SJCRH30 (cell line): ENCODE measurements at places on chromosomes 6 and 20.

DNA sequence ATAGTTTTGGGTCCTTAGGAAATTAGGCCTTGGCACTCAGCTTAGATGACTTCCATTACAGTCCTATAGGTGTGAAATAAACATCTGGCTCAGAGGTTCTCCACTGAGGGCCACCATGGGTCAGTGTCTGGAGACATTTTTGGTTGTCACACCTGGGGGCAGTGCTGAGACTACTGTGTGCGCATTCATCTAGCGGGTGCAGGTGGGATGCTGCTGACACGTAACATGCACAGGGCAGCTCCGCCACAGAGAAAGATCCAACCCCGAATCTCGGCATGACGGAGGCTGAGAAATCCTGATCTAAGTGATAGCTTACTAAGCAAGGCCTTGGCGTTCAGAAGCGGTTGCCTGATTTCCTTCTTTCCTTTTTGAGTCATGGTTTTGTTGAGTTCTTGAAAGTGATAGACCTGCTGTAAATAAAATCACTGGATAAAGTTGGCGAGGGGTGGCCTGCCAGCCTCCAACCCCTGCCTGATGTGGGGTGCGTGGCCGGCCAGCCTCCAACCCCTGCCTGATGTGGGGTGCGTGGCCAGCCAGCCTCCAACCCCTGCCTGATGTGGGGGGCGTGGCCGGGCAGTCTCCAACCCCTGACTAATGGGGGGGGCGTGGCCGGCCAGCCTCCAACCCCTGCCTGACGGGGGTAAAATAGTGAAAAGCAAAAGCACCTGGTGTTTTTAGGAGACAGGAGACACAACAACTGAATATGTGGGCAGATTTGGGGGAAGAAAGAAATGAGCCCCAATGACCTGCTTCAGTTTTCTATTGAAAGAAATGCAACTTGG is 158.1 kb downstream of the CDH26 start:
- H3K27me3 ChIP-seq, result peaks cover 39% of the 10 kb centered on the region
- peaks cover 3% of the 10 kb centered on the region; the same call in 1 of the 2 replicates for H3K4me1 ChIP-seq
- H3K27ac ChIP-seq, result no peak overlapping the region
- no peaks in the 10 kb centered on the region for H3K36me3 ChIP-seq
- H3K4me3 ChIP-seq, result no peak overlapping the region

DNA sequence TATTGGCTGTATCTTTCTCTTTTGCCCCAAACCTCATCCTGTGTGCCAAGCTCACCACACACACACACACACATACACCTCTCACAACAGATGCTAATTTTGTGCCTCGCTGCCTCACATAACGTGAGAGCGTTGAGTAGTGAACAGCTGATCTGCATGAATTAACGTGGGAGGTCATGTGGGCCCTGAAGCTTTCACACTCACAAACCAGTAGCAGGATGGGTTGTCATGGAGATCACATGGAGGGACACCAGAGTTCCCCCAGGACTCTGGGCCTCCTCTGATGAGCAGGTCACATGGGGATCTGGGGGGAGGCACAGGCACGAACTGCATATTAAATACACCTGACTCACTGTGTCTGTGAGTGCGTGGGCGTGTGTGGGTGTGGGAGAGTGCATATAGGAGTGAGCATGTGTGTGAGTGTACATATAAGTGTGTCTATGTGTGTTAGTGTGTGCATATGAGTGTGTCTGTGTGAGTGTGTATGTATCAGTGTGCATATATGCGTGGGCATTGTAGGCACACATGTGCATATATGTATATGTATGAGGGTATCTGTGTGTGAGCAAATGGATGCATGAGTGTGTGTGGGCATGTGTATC is 62.7 kb upstream of the SULF2 start:
- H3K27ac ChIP-seq, result peak overlapping the region; percentile 59
- H3K4me1 ChIP-seq, result peaks cover 44% of the 10 kb centered on the region
- no peaks in the 10 kb centered on the region for H3K36me3 ChIP-seq
- DNase-seq, result peak; percentile 82
- no peaks in the 10 kb centered on the region for H3K27me3 ChIP-seq

- no peaks in the 10 kb centered on the region for H3K27me3 ChIP-seq
- H3K36me3 ChIP-seq, result no peaks in the 10 kb centered on the region
- no peak for DNase-seq
- H3K4me3 ChIP-seq, result no peak overlapping the region
These were observed 20.1 kb downstream of the OPRM1 start for GRCh38 chr6:154058963-154059680.

GRCh38 chr6:169266261-169266660 is 12.6 kb upstream of the THBS2 start:
- H3K27ac ChIP-seq, result no peak overlapping the region
- no peaks in the 10 kb centered on the region; the same call in 1 of the 2 replicates for H3K4me1 ChIP-seq
- DNase-seq, result no peak
- H3K4me3 ChIP-seq, result no peak overlapping the region
- no peaks in the 10 kb centered on the region for H3K27me3 ChIP-seq

DNA sequence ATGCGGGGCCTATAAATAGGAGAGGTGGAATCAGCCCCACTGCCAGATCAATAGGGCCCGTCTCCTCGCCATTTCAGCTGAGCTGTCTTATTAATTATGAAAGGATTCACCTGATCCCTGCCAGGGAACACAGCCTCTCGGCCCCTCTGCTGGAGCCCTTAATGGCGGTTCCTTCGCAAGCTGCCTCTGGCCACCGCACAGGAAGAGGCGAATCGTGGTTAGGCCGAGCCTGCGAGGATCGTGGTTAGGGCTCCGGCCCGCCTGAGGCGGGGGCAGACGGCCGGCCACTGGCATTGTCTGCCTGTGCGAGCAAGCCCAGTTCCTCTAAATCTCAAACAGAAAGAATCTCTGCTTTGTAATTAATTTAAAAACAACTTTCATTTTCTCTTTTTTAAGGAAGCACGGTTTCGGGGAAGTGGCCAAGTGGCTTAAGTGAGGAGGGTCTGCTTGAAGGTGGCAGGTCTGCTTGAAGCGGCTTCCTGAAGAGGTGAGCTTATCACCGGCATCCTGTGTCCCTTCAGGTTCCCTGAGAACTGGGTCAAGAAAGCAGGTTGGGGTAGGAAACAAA is 9.2 kb downstream of the NRN1 start:
- peak; percentile 17 for DNase-seq
- H3K27ac ChIP-seq, result peak overlapping the region; percentile 31; the same call in 1 of the 2 replicates
- peaks cover 45% of the 10 kb centered on the region for H3K36me3 ChIP-seq
- H3K27me3 ChIP-seq, result no peaks in the 10 kb centered on the region

- H3K27ac ChIP-seq, result no peak overlapping the region
- H3K4me3 ChIP-seq, result no peak overlapping the region
- no peak for DNase-seq
- H3K27me3 ChIP-seq, result no peaks in the 10 kb centered on the region
These were observed 101.4 kb upstream of the NHSL1 start for GRCh38 chr6:138600726-138601125.

- peaks cover 17% of the 10 kb centered on the region for H3K4me1 ChIP-seq
- DNase-seq, result no peak
- H3K27ac ChIP-seq, result no peak overlapping the region
- H3K4me3 ChIP-seq, result no peak overlapping the region
These were observed 3.1 kb downstream of the CD93 start for GRCh38 chr20:23082846-23083552.

DNA sequence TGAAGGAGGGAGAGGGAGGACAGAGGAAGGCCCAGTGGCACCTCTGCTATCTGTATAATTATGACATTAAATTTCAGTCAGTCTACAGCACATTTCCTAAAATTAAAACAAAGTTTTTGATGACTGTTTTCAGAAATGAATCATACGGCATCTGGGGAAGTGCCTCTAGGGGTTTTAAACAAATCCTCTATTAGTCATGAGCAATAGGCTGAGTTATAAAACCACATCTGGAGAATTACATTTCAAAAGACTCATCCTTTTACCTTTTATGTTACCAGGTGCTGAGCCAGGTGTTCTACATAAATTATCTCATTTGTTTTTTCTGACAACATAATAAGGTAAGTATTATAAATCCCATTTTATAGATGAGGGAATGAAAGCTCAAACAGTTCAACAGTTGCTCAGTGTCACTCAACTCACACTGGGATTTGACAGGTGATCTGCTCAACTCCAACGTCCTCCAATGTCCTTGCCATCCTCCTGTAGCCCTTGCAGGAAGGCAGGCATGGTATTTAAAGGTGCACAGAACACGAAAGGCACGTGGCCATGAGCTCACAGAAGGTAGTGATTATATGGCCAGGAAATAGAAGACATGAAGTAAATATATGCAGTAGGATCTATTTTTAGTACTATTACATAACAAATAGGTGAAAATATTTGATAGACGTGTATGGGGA is 184.2 kb upstream of the MAN1A1 start:
- H3K4me3 ChIP-seq, result no peak overlapping the region
- H3K4me1 ChIP-seq, result no peaks in the 10 kb centered on the region
- no peak overlapping the region for H3K27ac ChIP-seq
- H3K27me3 ChIP-seq, result no peaks in the 10 kb centered on the region
- no peak for DNase-seq
- no peaks in the 10 kb centered on the region for H3K36me3 ChIP-seq

- no peak overlapping the region for H3K4me3 ChIP-seq
- peaks cover 4% of the 10 kb centered on the region; the same call in 1 of the 2 replicates for H3K4me1 ChIP-seq
- peaks cover 18% of the 10 kb centered on the region for H3K36me3 ChIP-seq
- no peaks in the 10 kb centered on the region for H3K27me3 ChIP-seq
These were observed 4.8 kb downstream of the PHF20 start for GRCh38 chr20:35776513-35777101.

- H3K27me3 ChIP-seq, result no peaks in the 10 kb centered on the region
- H3K36me3 ChIP-seq, result no peaks in the 10 kb centered on the region
- DNase-seq, result no peak
- no peak overlapping the region for H3K27ac ChIP-seq
- no peak overlapping the region for H3K4me3 ChIP-seq
- H3K4me1 ChIP-seq, result no peaks in the 10 kb centered on the region
These were observed 333.9 kb upstream of the CNR1 start for GRCh38 chr6:88499845-88500699.

GRCh38 chr6:10429638-10430427 is 15.0 kb upstream of the TFAP2A start:
- peak; percentile 17 for DNase-seq
- no peak overlapping the region for H3K27ac ChIP-seq
- no peaks in the 10 kb centered on the region for H3K36me3 ChIP-seq
- H3K4me1 ChIP-seq, result no peaks in the 10 kb centered on the region
- no peak overlapping the region for H3K4me3 ChIP-seq
- H3K27me3 ChIP-seq, result no peaks in the 10 kb centered on the region

DNA sequence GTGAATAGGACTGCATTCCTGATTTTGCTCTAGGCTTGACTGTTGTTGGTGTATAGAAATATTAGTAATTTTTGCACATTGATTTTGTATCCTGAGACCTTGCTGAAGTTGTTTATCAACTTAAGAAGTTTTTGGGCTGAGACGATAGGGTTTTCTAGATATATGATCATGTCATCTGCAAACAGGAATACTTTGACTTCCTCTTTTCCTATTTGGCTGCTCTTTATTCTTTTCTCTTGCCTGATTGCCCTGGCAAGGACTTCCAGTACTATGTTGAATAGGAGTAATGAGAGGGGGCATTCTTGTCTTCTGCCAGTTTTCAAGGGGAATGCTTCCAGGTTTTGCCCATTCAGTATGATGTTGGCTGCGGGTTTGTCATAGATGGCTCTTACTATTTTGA is 13.4 kb downstream of the HLA-DOB start:
- peaks cover 10% of the 10 kb centered on the region for H3K4me1 ChIP-seq
- peaks cover 3% of the 10 kb centered on the region for H3K27me3 ChIP-seq
- H3K36me3 ChIP-seq, result no peaks in the 10 kb centered on the region
- H3K4me3 ChIP-seq, result no peak overlapping the region

- H3K27me3 ChIP-seq, result no peaks in the 10 kb centered on the region
- H3K4me3 ChIP-seq, result peak overlapping the region; percentile 91
- H3K36me3 ChIP-seq, result no peaks in the 10 kb centered on the region
- no peak for DNase-seq
- peak overlapping the region; percentile 76 for H3K27ac ChIP-seq
- H3K4me1 ChIP-seq, result no peaks in the 10 kb centered on the region
These were observed 462 bp upstream of the SLC35B3 start for GRCh38 chr6:8435845-8436168.

GRCh38 chr6:87066449-87067333 is 28.2 kb downstream of the CGA start:
- DNase-seq, result peak; percentile 69
- no peaks in the 10 kb centered on the region for H3K36me3 ChIP-seq
- no peak overlapping the region for H3K27ac ChIP-seq
- no peaks in the 10 kb centered on the region for H3K4me1 ChIP-seq
- peak overlapping the region; percentile 27; the same call in 1 of the 2 replicates for H3K4me3 ChIP-seq
- H3K27me3 ChIP-seq, result no peaks in the 10 kb centered on the region

DNA sequence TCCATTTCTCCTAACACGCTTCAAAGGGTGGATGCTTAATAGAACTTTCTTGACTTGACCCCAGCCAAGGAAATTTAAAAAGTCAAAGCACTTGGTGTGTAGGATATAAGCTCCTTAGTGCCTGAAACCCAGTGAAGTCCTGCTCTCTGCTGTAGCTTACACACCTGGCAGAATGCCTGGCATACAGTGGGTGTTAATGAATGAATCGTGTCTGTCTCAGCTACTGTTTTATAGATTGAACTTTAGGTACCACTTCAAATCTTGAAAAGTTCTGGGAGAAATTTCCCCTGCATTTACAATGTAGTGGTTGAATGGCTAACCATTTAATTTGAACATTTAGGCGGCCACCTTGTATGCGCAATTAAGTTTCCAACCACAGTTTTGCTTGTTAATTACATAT is 70.5 kb upstream of the ZNF217 start:
- no peaks in the 10 kb centered on the region for H3K36me3 ChIP-seq
- no peaks in the 10 kb centered on the region for H3K27me3 ChIP-seq
- no peak for DNase-seq
- H3K4me3 ChIP-seq, result no peak overlapping the region

- H3K4me3 ChIP-seq, result no peak overlapping the region
- no peaks in the 10 kb centered on the region for H3K36me3 ChIP-seq
- no peak overlapping the region for H3K27ac ChIP-seq
- no peaks in the 10 kb centered on the region for H3K27me3 ChIP-seq
These were observed 21.9 kb downstream of the ADGB start for GRCh38 chr6:146620655-146621054.

DNA sequence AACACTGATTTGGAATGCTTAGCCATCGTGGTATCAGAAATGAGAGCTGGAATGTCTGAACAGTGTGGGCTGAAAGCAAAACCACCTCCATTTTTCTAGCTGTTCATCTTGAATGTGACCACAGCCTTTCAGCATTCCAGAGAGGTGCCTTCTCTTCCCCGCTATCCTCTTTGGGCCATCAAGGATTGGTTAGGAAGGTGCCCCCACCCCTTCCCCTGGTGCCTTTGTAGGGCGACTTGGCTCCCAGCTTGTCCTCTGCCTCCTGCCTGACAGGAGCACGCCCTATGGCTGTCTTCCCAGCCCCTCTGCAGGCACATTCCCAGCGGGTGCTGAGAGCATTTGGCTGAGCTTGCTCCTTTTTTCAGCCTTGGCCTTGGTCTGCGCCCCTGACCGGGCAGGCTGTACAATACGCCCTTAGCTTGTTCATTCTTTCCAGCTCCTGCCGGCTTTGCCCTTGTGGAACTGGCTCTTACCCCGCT is 97.5 kb downstream of the ARMC2 start:
- no peaks in the 10 kb centered on the region for H3K36me3 ChIP-seq
- no peak for DNase-seq
- H3K4me3 ChIP-seq, result no peak overlapping the region
- H3K4me1 ChIP-seq, result peaks cover 31% of the 10 kb centered on the region

- no peak for DNase-seq
- no peaks in the 10 kb centered on the region for H3K27me3 ChIP-seq
- H3K4me1 ChIP-seq, result no peaks in the 10 kb centered on the region
- H3K27ac ChIP-seq, result no peak overlapping the region
These were observed 480.8 kb downstream of the TBC1D32 start for GRCh38 chr6:120853489-120853888.

- H3K4me1 ChIP-seq, result no peaks in the 10 kb centered on the region
- DNase-seq, result peak; percentile 9
- H3K27me3 ChIP-seq, result 0 out of 2 replicates have a peak, but pooled peaks cover 4% of the 10 kb centered on the region
These were observed 61.7 kb downstream of the METTL24 start for GRCh38 chr6:110296241-110297025.
